ENCODE measurements at places on chromosomes 12 and 14. TPM values are rescaled to one million over a fixed set of nuclear protein-coding genes. Genes with fewer than 3 reads are reported as not detected.

GRCh38 chr14:36845356-36846012 is 183.8 kb downstream of the PAX9 start:
- no peak for DNase-seq

DNA sequence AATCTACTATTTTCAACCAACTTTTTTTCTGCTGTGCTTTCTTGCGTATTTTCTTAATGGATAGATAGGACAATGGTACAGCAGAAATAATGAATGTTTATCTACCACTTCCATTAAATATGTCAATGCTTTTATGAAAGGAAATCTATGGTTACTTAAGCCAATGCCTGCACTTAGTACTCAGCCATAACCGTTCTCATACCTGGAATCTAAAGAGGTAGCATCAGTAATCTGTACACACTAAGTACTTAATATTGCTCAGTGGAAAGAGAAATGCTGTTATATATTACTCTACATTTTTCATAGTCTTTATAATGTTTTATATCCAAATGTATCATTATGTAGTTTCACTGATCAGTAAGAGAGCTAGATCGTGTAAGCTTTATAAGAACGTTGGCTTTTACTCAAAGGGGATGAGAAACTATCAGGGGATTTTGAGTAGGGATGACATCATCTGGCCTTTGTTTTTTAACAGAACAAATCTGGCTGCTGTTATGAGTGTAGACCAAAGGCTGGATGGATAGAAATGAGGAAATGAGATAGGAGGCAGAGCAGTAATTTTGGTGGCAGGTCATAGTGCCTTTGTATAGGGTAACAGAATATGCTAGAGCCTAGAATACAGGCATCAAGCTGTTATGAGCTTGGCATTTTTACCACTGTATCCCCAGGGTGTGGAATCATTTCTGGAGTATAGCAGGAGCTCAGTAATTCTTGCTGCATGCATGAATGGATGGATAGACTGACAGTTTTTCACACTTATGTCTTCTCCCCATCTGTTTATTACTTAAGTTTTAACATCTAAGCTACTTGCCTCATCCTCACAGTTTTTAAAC is 34.0 kb downstream of the ALG10B start:
- no peak for DNase-seq

- no peak for DNase-seq
Measured at GRCh38 chr14:92398888-92399636, 76.1 kb downstream of the SLC24A4 start.

DNA sequence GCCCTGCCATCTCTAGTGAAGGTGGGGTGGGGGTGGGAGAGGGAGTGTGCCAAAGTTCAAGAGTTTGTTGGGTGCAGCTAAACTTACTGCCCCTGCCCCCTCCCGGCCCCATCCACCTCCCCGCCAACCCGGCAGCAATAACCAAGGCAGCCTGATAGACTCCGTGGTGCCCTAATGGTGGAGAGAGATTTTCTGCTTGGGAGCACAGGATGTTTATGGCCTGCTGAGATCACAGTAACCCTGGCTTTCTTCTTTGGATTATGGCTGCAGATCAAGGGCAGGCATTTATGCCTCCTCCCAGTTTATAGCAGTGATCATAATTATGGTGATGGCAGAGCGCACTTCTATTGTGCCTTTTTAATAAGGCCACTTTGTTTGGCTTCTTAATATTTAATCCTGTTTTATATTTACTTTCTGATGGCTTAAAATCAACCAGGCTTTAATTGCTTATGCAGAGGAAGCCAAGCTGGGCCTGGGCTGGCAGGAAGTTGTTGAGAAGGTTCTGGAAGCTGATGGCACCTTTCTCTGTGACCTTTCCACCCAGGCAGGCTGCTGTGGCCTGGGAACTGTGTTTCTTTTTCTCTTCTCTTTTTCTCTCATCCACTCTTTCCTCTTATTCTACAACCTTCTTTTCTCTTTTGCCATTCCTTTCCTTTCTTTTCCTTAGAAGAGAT is 256.8 kb upstream of the FKBP4 start:
- no peak for DNase-seq

- DNase-seq = no peak
Measured at GRCh38 chr12:57586832-57587429, 4.1 kb upstream of the PIP4K2C start.

- no peak for DNase-seq
Measured at GRCh38 chr12:101204602-101205304, 5.3 kb downstream of the SLC5A8 start.

DNA sequence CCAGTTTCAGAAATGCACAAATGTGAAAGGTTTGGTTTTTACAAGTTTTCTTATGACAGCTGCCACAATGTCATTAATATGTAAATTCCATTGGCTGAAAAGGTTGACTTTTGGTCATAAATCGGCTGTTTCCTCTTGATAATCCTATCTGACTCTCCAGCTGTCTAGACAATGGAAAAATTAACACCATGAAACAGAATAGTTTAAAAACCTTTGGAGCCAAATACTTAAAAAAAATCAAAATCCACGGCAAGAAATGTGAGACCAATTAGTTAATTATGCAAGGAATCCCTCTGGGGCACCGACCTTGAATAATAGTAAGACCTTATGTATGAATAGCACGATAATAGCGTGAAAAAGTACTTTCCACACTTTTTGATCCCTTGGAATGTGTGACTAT is 138.0 kb downstream of the ZNF664 start:
- no peak for DNase-seq

- no peak for DNase-seq
Measured at GRCh38 chr12:80412343-80412953, 31.6 kb upstream of the PTPRQ start.

DNA sequence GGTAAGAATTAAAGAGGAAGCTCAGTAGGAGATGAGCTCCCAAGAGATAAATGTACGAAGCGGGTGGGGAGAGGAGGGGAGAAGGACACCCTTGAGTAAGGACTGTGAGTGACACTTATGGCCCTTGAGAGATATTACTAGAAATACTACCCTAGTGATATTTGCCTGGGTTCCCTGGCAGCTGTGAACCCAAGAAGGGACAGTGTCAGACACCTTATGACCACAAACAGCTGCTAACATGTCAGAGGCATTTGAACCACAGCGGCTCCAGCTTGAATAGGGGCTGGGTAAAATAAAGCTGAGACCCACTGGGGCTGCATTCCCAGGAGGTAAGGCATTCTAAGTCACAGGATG is 19.6 kb upstream of the SLC6A12 start:
- no peak for DNase-seq

- DNase-seq = no peak
Measured at GRCh38 chr14:29757188-29757680, 170.4 kb downstream of the PRKD1 start.

GRCh38 chr14:35687335-35687939 is 121.7 kb downstream of the RALGAPA1 start:
- DNase-seq = no peak

The IAPP gene
- not detected for total RNA-seq

The ZNF384 gene
- 56.2 TPM for total RNA-seq

The ANGEL1 gene
- 13.8 TPM for total RNA-seq

The LGMN gene
- 72.2 TPM for total RNA-seq

The FOXG1 gene
- not detected for total RNA-seq

The KCNH3 gene
- total RNA-seq = 0.10 TPM

The CATSPERB gene
- 2.2 TPM for total RNA-seq

The DAO gene
- not detected for total RNA-seq

The GPR68 gene
- 0.46 TPM for total RNA-seq
